Large intestine (tissue), 12 donors: ENCODE measurements at places on chromosomes 2 and 18. TPM values are rescaled to one million over a fixed set of nuclear protein-coding genes. Genes with fewer than 3 reads are reported as not detected.

DNA sequence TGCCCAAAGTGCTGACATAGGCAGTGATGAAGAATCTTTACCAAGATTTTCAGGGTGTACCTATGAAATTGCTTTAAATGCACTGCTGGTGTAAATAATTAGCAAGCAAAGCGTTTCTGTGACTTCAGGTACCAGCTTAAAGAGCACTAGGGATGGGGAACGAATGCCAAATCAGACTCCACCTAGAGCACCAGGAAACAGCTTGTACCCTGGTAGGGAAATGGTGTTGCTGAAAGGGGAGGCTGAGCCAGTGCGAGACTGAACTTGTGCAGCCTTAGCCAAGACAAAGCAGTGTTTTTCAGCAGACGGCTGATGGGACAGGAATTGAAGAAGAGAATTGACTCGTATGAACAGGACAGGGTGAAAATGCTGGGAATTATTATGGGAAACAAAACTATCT lies 65.6 kb downstream of the TWSG1 start:
- no peak for DNase-seq
- peaks cover 2% of the 10 kb centered on the region for H3K36me3 ChIP-seq

GRCh38 chr2:29940706-29941105 lies 19.3 kb upstream of the ALK start:
- H3K4me1 ChIP-seq, result no peaks in the 10 kb centered on the region
- no peaks in the 10 kb centered on the region for H3K36me3 ChIP-seq
- H3K4me3 ChIP-seq, result no peak overlapping the region

- H3K27me3 ChIP-seq, result no peaks in the 10 kb centered on the region
- H3K36me3 ChIP-seq, result no peaks in the 10 kb centered on the region
- no peak overlapping the region for H3K27ac ChIP-seq
- H3K4me3 ChIP-seq, result no peak overlapping the region
Observed at GRCh38 chr2:233117811-233118647, 57.9 kb downstream of the INPP5D start.

Gene DSC2
- 65.2 TPM for polyA plus RNA-seq

Gene SP140
- polyA plus RNA-seq, result 2.2 TPM
